Stimulated activated CD4-positive, alpha-beta T cell treated with anti-CD3 and anti-CD28 coated beads, Interleukin-1b, Interleukin-23, amount 100 ng/mL, for 48 hours (primary cell): ENCODE measurements at places on chromosomes 12 and 14.

- no peak for DNase-seq
Observed at GRCh38 chr12:80415466-80415865, 28.6 kb upstream of the PTPRQ start.

- no peak for DNase-seq
Observed at GRCh38 chr12:121843236-121843982, 15.2 kb downstream of the HPD start.

GRCh38 chr14:64438181-64438841 is 27.0 kb upstream of the AKAP5 start:
- no peak for DNase-seq

DNA sequence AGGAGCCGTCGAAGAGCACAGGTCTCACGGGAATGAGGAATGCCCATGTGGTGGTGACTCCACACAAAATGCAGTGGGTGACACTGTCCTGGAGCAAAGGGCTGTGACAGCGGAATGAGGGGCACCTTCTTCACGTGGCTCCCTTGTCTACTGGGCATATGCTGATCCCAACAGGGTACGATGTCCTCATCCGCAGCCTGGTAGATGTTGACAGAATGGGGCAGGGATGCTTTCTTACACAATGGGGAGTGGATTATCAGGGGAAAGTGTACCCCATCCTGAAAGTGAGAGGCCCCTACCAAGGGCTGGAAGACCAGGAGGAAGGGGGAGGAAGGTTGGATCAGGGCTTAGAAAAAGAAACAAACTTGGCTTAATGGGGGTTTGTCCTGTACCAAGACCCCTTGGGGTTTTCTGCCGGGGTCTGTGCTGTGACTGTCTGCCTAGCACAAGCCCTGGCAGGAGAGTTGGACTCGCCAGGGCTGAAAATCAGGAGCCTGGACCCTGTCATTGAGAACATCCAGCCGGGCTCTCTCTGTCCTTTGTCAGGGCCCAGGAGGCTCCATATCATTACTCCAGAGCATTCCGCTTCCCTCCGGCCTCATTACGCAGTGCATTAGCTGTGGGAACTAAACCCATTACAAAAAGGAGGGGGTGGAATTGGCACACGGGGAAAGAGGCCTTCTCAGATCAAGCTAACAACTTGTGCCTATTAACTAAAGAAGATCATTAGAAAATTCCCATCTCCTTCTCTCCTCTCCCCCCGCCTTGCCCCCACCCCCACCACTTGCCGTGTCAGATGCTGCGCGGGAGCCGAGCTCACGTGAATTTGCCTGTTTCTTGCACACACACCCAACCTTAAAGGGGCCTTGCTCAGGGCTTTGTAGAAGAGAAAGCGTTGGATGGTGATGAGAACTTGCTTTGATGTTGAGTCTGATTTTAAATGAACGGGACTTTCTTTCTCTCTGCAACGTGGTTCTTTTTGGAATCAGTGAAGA is 171.8 kb upstream of the PARP11 start:
- no peak for DNase-seq

GRCh38 chr14:104138718-104139459 is 502 bp downstream of the KIF26A start:
- no peak for DNase-seq

GRCh38 chr14:34989762-34990161 is 7.0 kb downstream of the SRP54 start:
- DNase-seq = no peak

- no peak for DNase-seq
Observed at GRCh38 chr14:70245026-70245425, 56.3 kb upstream of the SLC8A3 start.

DNA sequence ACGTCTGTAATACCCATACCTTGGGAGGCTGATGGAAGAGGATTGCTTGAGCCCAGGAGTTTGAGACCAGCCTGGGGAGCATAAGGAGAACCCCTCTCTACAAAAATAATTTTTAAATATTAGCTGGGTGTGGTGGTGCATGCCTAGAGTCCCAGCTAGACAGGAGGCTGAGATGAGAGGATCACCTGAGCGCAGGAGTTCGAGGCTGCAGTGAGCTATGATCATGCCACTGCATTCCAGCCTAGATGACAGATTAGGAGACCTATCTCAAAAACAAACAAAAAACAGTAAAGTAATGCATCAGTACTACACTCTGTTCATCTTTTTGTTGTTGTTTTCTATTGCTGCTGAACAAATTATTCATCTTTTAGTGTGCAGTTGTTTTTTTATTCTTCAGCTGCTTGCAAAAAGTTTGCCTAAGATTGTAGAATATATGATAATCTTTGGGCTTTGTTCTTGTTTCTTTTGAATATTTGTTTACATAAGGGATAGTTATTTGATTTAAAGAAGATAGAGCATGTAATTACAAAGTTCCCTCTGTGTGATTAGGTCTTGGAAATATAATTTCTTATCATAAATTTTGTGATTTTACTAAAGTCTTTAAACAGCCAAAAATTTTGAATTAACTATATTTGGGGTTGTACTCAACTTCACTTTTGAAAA is 8.2 kb downstream of the ARHGAP5 start:
- no peak for DNase-seq

DNA sequence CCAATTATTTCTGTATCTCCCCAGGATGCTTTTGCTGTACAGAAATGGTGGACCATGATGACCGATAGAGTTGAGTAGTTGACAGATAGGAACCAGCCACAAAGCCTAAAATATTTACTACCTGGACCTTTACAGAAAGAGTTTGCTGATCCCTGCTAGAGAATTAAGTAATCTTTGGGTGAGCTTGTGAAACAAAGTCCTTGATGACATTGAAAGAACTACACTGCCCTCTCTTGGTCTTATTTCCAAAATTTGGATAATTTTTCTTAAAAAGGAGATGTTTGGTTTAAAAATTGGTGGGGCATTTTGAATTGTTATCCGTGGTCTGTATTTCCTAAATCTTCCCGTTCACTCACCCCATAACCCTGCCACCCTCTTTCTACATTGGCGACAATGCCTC is 13.7 kb upstream of the TCTN1 start:
- DNase-seq = no peak

DNA sequence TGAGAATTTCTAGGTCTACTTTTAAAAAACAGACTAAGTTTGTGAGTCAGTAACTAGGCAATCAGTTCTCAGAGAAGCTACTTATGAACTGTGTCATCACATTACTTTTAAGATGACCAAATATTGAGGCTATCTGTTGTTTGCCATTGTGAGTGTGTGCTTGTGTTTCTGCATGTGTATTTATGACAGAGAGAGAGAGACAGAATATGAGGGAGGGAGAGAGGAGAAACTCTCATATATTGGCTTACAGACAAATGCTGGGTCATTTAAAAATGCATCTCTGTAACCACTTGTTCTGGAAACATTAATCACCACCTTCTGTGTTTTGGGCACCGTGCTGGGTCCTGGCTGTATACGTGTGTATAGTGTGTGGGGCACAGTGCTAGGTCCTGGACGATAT is 161.5 kb upstream of the FRMD6 start:
- DNase-seq = no peak

GRCh38 chr14:75443203-75443969 is 15.6 kb downstream of the JDP2 start:
- no peak for DNase-seq

- DNase-seq = no peak
Observed at GRCh38 chr12:20201733-20202132, 166.6 kb upstream of the PDE3A start.
